T-helper 9 cell (primary cell): ENCODE measurements at places on chromosomes 1 and 21.

GRCh38 chr1:116737855-116738321 lies 16.3 kb upstream of the CD2 start:
- peak; percentile 20 for DNase-seq

GRCh38 chr1:211876851-211877590 lies 46.5 kb upstream of the LPGAT1 start:
- DNase-seq, result no peak

- no peak for DNase-seq
These were observed 1.2 kb upstream of the PTTG1IP start for GRCh38 chr21:44874497-44875315.

DNA sequence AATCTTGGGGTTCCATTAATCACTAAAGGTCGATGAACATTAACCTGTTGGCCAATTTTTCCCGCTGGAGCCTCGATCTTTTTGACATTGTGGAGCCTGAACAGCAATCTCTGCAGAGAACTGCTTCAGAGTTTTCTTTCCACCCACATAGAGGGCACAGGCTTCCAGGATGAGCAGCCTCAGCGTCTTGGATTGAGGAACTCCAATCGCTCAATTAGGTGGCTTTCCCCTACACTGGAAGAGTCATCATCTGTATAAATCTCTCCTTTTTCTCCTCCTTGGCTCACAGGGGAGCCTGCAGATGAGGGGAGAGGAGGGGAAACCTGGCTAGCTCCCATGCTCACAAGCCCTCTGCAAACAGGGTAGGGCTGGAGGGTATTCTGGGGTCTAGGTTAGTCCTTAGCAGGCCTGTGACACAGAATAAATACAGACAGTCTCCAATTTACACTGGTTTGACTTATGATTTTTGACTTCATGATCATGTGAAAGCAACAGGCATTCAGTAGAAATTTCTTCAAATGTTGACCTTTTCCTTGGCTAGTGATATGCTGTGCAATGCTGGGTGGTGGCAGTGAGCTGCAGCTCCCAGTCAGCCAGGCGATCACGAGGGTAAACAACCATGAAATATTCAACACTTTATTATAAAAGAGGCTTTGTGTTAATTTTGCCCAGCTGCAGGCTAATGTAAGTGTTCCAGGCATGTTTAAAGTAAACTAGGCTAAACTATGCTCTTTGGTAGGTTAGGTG lies 80.8 kb downstream of the PGBD5 start:
- DNase-seq, result no peak

- DNase-seq, result no peak
These were observed 73.3 kb upstream of the KLHDC7A start for GRCh38 chr1:18407166-18408045.

DNA sequence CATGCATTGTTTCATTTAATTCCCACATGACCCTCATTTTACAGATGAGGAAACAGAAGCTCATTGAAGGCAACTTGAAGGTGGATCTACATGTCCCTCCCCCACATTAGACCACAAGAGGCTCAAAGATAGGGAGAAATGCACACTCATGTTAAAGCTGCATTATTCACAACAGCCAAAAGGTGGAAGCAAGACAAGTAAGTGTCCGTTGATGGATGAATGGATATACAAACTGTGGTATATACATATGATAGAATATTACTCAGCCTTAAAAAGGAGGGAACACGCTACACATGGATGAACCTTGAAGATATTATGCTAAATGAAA lies 149.7 kb upstream of the JUN start:
- DNase-seq, result no peak

DNA sequence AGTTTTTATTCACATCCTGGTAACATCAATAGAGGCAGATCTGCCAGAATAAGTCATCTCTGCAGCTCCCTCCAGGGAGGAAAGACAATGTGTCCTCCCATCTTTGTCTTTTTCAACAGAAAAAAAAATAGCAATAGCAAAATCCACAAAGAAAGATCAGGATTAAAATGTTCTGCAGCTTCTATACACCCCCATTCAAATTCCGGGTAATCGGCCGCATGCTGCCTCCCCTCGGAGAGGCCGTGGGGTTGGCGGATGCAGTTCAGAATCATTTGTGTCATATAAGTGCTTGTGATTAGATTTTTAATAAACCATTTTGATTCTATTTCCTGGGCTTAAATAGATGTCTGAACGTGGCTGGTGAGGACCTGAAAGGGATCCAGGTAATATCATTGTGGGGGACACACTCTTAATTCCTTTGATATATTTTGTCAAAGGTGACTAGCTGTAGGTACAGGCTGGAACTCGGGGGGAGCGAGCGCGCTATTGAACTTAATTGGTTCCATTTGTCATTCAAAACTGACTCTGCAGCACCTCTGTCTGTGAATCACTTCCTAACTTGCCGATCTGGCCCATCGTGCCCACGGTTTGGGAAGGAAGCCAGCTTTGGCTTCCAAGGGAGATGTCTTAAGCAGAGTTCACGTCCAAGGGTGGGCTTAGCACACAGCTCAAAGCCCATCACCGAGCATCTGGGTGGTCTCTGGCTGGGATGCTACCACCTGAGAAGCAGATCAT lies 85.6 kb upstream of the ARHGEF16 start:
- DNase-seq, result no peak

DNA sequence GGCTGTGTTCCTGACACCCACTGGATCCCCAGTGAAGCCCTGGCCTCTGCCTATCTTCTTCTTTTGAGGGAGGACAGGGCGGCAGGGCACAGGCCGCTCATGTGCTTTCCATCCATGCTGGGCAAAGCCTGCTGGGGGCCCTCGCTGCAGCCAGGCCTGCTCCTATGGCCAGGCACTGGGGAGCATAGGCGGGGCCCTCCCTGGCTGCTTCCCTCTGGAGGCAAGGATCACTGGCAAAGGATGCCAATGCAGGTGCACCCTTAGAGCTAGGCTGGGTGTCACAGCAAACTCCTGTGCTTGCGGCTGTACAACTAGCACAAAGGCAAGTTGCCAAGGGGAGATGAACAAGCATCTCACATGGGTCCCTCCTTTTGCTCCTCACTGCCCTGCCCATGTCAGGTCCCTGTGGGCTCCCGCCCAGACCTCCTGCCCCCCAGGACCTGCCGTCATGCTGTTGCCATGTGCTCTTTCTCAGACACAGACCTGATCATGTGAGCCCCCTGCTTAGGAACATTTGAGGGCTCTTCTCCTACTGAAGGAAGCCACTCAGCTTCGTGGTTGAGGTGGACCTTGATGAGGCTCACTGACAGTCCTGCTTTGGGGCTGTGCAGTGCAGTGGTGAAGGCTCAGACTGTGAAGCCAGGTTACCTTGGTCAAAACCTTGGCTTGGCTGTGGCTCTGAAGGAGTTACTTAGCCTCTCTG lies 393.6 kb downstream of the PTPRU start:
- no peak for DNase-seq

DNA sequence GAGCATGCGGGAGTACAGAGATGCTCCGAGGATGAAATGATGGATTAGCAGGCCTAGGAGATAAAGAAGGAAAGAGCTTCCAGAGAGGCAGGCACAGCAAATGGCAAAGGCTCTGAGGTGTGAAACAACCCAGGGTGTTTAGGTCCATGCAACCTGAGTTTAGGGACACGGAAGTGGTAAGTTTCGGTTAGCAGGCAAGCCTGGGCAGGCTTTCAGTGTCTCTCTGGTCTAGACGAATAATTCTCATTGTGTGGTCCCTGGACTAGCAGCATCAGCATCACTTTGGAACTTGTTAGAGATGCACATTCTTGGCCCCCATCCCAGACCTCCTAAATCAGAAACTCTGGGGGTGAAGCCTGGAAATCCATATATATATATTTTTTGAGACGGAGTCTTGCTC lies 18.6 kb downstream of the NKAIN1 start:
- no peak for DNase-seq

- DNase-seq, result no peak
These were observed 56.6 kb upstream of the C1orf174 start for GRCh38 chr1:3956527-3957170.

GRCh38 chr1:65221638-65222339 lies 73.8 kb downstream of the AK4 start:
- DNase-seq, result no peak
